ENCODE measurements at places on chromosomes 4 and X.

GRCh38 chrX:38318196-38318595 lies 9.1 kb downstream of the RPGR start:
- no peak for DNase-seq

GRCh38 chrX:121781991-121782390 lies 734.6 kb downstream of the GLUD2 start:
- no peak for DNase-seq

GRCh38 chrX:42131856-42132255 lies 208.5 kb upstream of the CASK start:
- DNase-seq: no peak

DNA sequence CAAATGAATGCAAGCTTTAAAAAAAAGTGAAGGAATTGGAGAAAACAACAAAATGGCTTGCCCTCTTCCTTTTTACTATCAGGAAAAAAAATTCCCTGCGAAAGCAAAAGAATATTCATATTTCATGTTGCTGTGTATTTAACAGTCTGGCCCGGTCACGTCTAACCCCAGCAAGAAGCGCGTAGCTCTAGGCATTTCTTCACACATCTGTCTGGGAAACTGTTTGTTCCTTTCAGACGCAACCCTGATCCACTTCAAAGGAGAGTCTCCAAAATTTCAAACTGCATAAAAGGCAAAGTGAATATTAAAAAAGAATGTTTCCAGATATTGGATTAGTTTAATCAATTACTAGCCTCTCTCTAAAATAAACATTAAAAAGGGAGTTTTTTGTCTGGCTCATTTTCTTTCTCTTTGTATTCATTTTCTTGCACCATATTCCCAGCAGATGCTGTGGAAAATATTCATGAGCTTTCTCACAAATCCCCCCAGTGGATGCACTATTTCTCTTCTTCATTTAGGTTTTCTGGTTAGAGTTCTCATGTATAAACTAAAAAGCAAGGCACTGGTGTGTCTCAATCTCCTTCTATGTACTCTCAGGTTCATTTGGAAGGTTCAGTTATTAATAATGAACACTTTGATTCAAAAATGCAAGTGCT lies 145.3 kb downstream of the MID1 start:
- no peak for DNase-seq

DNA sequence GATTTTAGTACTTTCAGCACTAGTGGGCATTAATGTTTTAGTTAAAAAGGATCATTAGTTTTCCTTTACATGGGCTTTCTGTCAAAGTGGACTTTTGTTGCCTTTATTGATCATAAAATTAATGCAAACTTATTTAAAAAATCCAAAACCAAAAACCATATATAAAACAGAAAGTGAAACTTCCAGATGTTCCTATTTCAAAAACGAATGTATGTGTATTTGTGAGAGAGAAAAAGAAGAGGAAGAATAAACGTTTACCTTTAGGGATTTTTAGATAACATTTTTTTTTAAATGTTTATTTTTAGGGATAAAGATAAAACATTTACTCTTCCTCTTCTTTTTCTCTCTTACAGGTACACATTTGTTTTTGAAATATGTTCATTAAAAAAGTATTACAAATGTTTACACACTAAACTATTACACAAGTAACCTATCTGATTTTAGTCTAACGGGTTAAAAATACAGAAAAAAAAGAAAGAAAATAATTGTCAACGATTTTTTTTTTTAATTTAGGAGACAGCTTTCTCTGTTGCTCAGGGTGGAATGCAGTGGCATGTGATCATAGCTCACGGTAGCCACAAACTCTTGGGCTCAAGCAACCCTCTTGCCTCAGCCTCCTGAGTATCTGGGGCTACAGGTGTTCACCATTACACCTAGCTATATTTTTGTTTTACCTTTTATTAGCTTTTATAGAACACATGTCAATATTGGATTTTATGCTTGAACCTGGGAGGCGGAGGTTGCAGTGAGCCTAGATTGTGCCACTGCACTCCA lies 16.8 kb upstream of the COX18 start:
- no peak for DNase-seq

DNA sequence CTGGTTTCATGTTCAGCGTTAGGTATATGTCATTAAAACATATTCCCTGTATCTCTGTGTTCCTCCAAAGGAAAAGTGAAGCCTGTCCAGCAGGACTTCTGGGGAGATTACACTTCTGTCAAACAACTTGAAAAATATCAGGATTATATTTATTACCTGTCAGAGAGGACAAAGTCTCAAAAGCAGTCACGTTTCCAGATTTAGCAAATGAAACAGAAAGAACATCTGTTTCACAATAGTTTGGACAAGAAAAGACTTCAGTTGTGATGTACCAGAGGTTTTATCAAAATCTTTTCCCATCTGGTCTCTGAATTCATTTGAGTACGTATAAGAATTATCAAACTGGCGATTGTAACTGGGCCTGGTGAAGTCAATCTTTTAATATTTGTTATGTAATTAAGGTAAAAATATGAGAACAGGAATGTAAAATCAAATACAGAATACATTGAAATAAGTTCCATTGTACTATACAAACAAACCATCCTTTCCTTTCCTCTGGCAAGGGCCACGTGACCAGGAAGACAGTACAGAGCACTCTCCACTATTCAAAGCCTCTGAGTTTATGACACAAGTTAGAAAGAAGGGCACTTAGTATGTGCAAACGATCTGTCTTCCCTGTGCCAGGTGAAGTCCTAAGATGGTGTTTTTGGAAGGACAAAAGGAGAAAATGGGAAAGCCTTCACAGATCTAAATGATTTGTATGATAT lies 3.2 kb downstream of the CASP3 start:
- no peak for DNase-seq

GRCh38 chr4:184448821-184449220 lies 25.5 kb downstream of the IRF2 start:
- DNase-seq: no peak

- DNase-seq: no peak
These were observed 5.8 kb upstream of the DGKQ start for GRCh38 chr4:978957-979701.

DNA sequence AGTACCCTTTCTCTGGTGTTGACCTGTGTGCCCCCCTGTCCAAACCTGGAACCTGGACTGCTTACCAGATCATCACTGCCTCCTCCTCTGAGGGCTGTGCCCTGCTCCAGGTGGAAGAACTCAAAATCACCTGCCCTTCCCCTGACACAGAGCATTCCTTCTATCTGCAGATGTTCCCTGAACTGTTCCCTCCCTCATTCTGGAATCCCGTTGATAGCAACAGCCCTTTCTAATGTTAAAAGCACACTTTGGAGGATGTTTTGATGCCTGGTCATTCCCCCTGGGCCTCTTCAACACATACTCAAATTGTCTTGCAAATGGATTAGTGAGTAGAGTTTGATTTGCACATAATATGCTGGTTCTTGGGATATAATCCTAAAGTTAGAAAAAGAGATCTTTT lies 225.8 kb downstream of the FGF13 start:
- no peak for DNase-seq

- DNase-seq: no peak
These were observed 48.1 kb downstream of the SMC1A start for GRCh38 chrX:53374222-53374820.

- no peak for DNase-seq
These were observed 73.5 kb upstream of the ZFP42 start for GRCh38 chr4:187921946-187922623.

Data from activated CD8-positive, alpha-beta memory T cell treated with anti-CD3 and anti-CD28 coated beads, Interleukin-2, amount 50 U/mL, for 4 hours (primary cell).